ENCODE measurements at places on chromosomes 7 and 10. TPM values are rescaled to one million over a fixed set of nuclear protein-coding genes. Genes with fewer than 3 reads are reported as not detected.

- peak; percentile 33 for DNase-seq
These were observed 46.7 kb downstream of the PROSER2 start for GRCh38 chr10:11869743-11870460.

- DNase-seq: peak; percentile 67
These were observed 209.1 kb downstream of the TRIL start for GRCh38 chr7:28748933-28749584.

Gene CCL24
- polyA plus RNA-seq: not detected

DNA sequence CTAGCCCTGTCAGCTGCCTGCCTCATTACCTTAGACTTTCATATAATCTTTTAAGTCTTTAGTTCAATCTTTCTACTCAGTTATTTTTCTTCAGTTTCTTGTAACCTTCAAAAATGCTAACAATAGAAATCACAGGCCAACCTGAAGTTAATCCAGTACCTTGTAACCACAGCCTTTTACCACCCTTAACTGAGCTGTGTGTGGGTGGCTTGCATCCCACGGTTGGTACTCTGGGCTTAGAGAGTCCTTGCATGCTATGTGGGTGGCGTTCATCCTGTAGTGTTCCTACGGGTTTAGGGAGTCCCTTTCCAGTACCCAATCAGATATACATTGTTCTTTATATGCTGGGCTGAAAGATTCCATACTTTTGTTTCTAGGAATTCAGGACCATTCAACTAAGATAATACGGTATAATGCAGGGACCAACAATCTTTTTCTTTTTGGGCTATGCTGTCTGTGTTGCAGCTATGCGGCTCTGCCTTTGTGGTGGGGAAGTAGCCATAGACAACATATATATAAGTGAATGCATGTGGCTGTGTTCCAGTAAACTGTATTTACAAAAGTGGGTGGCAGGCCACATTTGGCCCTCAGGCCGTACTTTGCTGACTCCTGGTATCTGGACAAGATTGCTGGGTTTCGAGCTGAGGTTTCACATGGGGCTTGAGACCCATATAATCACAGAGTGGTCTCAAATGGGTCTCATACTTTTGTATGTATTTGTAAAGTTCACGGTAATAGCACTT, 280.8 kb upstream of the LRGUK start:
- DNase-seq: no peak

- no peak for DNase-seq
These were observed 215.5 kb downstream of the SEMA3D start for GRCh38 chr7:84971360-84971759.

Gene TRIM74
- not detected for polyA plus RNA-seq

GRCh38 chr10:18409599-18410397, 241.6 kb downstream of the NSUN6 start:
- no peak for DNase-seq

DNA sequence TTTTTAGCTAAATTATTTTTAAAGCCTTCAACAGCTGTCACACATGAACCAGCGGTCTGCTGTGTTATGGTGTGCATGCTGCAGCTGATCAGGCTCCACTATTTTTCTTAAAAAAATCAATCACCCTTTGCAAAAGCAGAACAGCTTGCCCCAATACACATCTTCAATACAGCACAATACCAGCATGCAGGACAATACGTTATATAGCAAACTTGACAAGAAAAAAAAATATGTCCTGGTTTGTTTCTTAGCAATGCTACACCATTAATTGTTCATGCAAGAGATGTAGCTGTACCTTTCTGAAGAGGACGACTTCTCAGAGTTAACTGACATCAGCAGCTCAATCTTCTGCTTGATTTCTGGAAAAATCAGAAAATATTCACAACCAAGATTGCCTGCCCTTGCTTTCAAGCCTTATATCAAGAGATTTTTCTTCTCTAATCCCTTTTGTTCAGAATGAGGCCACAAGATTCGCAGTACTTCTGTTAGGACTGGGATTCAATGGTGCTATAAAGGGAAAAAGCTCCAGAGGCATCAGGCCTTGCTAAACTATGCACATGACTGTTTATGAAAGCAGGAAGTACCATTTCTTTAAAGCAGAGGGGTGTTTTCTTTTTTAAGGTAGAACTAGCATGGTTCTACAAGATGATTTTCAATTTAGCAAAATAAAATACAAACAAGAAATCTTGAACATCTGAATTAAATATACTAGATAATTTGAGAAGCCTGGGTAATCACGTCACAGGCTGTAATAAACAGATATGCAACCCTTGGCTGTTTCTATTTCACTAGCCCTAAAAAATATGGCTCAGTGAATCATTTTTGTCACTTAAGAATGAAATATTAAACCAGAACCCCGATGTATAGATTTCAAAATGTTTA, 120.0 kb downstream of the SRPK2 start:
- DNase-seq: peak; percentile 74

GRCh38 chr7:42642699-42643098, 269.2 kb downstream of the C7orf25 start:
- no peak for DNase-seq

Gene SPDYE11
- polyA plus RNA-seq: 0.65 TPM

GRCh38 chr7:102390697-102391484, 5.3 kb upstream of the PRKRIP1 start:
- DNase-seq: peak; percentile 80

Gene WDR91
- 4.1 TPM for polyA plus RNA-seq

GRCh38 chr10:19917751-19918478, 101.7 kb downstream of the PLXDC2 start:
- no peak for DNase-seq

- DNase-seq: no peak
These were observed 329.6 kb upstream of the SEMA3C start for GRCh38 chr7:81248420-81248819.

DNA sequence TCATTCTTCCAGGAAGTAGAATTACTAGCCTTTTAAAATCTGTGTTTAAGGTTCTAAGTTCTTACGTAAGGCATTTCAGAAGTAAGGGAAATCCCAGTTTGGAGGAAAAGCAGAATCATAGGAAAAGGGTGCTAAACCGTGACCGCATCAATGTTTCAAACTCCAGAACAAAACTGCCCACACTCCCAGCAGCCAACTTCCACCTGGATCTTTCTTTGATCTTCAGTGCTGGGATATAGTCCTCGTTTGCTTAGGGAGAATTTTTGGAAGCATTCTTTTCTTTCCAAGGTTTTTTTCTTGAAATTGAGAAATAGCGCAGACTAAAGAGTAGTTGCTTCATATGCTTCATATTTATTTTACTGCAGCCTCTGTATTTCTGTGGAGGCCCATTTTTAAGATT, 8.9 kb downstream of the PROSER2 start:
- peak; percentile 16 for DNase-seq

GRCh38 chr7:24697416-24697815, 59.8 kb downstream of the GSDME start:
- DNase-seq: no peak

Gene COL28A1
- polyA plus RNA-seq: not detected

Gene CYP2C19
- not detected for polyA plus RNA-seq

GRCh38 chr10:22618078-22618785, 96.1 kb downstream of the PIP4K2A start:
- DNase-seq: peak; percentile 44

Gene ATG9B
- 0.81 TPM for polyA plus RNA-seq

- peak; percentile 31 for DNase-seq
These were observed 10.7 kb downstream of the HIP1 start for GRCh38 chr7:75727881-75728593.

GRCh38 chr7:34131371-34131770, 226.0 kb downstream of the BMPER start:
- no peak for DNase-seq

GRCh38 chr7:121436688-121437087, 40.6 kb upstream of the FAM3C start:
- no peak for DNase-seq

GRCh38 chr10:63520500-63521415, at the start of gene REEP3:
TSS of gene REEP3 (plus strand) at chr10:63521401. CDS start at chr10:63521546, 145 bp downstream.
- peak; percentile 56 for DNase-seq

DNA sequence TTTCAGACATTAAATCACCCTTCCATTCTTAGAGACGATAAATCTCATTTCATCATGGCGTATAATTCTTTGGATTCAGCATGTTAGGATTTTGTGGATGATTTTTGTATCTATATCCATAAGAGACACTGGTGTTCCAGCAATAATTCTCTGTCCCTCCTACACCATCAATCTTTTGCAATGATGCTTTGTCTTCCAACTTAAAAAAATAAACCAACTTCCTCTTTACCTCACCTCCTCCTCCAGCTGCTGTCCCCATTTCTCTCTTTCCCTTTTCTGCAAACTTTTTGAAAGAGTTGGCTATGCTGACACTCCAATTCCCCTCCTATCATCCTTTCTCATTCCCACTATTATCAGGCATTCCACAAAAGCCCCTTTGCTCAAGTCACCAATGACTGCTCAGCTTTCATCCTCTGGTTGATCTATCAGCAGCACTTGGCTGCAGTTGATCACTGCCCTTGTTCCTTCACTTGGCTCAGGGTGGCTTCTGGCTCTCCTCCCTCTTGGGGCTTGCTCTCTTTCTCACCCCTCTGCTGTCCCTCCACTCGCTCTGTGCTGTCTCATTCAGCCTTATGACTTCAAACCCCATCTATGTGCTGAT, 130.0 kb downstream of the ARHGAP22 start:
- no peak for DNase-seq

DNA sequence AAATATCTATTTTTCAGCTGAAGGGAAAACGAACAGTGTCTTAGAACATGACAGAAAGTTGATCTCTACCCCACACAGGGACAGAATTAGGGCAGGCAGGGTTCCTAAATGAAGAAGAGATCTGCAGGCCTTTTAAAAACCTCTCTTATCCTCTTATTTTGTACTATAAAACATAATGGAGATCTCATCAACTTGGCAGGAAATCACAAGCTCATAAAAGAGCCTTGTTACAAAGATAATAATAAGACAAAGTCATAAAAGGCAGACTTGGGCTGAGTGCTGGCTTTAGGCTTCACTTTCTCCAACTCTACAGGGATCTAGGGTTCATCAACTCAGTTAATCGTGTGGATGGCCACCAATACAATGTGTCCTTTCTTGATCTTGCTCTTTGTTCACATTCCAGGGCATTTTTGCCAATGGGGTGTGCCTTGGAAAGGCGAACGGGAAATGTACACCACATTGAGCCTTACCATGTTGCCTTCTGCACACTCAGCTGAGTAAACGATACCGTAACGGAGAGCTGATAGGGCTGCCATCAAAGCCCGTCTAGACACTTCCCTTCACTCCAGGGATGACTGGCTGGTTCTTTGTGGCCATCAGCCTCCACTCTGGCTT, 7.1 kb upstream of the TEX36 start:
- DNase-seq: no peak

DNA sequence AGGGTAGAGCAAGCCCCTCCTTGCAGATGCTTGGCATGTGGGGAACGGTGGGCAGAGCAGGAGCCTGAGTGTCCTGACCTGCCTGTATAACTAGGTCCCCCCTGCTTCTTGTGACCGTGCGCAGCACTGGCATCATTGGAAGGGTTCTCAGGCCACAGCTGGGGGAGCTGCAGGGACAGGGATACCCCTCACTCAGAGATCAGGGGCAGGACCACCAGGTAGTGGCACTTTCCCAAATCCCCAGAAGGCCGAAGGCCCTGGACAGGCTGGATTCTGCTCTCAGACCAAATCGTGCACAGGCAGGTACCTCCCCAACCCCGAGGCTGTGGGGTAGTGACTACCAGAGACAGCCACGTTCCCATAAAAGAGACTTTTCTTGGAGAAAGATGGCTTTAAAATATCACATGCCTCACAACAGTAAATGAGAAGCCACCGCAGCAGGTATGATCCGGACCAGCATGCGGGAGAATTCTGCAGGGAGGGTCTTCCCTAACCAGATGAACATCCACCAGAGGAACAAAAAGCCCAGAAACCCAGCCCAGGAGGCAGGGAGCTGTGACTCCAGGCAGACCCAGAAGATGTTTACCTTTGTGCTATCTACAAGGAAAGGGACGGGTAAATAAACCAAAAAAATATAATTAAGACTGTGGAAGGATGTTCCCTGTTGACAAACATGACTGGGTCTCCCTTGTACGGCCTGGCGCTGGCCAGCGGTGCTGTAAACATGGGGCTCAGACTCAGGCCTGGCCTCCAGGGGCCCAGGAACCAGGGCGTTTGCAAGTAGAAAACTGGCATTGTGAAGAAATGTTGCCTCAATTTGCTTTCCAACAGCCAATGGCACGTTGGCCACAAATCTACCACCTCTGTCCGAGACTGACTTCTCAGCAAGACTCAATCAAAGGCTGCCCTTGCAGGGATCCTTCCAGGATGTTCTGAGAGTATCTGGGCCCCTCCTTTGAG, 180.0 kb downstream of the TNS3 start:
- DNase-seq: no peak

DNA sequence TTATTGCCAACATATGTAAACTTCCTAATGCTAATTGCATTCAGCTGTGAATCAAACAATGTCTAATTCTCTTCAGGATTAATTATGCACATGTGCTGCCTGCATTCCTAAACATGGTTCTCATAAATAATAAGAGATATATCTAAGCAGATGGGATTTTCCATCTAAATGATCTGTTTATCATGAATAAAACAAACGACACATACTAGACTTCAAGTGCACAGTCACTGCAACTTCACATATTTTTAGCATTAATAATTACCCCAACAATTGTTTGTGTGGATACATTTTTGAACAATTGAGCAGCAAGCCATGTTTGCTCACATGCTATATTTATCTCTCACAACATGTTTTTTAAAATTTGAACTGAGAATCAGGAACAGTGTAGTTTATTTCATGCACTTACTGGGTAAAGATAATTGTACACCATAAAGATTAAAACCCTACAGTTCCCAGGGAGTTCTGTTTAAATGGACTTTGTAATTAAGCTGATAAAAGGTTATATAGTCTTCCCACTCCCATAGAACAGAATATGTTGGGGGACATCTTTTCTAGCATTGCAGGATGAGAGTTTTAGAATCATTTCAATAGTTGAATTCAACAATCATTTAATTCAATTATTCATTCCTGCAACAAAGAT, 378.5 kb downstream of the MDFIC start:
- DNase-seq: peak; percentile 74

Gene BRAF
- 5.6 TPM for polyA plus RNA-seq

DNA sequence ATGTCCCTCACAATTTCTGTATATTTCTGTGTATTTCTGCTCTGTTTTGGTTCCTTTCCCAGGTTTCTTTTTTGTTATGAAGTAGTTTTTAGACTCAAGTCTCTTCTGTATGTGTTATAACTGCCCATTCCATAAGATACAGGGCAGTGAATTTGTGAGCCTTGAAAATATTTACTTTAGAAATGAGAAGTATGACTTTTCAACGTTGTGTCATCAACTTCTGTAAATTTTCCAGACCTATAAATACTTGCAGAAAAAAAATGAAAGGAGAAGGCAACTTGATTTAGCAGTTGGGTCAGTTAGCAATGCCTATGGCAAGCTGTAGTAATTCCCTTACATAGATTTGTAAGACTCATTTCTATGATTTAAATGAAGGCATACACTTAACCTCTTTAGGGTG, 11.5 kb downstream of the EGFR start:
- DNase-seq: peak; percentile 68

- peak; percentile 34 for DNase-seq
These were observed 45.1 kb downstream of the ST8SIA6 start for GRCh38 chr10:17409170-17409733.

DNA sequence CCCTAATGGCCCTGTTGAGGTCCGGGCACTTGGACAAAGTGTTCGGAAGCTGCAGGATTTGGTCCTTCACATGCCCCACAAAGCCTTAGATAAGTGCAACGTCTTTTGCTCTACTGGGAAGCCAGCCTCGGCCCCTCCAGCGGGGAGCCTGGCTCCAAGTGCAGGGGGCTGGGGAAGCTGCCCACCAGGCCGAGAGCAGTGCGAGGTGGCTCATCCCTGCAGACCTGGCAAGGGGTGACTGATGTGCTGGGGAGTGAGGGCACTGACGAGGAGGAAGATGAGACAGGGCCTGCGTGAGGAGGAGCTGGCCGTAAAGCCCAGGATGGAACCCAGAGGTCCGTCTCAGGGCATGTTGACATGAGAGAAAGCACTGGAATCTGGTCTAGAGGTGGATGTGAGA, 135.8 kb upstream of the NPS start:
- no peak for DNase-seq

All from GM23248 (cell line).